DMS 273 treated with DMSO at 0.1 percent for 48 hours (cell line): ENCODE measurements at places on chromosomes 2 and 18.

GRCh38 chr2:182652326-182652725 lies 63.7 kb upstream of the DNAJC10 start:
- DNase-seq: no peak

DNA sequence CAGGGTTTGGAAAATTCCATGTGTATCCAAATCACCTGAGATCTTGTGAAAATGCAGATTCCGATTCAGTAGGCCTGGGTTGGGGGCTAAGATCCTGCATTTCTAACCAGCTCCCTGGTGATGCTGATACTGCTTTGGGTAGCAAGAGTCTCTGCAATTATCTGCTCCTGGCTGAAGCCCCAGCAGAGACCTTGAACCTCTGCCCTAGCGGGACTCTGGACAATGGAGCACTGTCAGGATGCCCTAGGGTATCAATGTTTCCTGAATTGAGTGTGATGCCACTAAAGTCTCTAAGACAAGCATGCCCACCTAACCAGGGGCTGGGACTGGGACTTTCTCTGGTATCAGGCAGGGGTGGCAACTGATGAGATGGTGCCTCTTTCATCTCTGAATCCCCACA lies 49.4 kb upstream of the KLHL29 start:
- DNase-seq: no peak

GRCh38 chr2:217650716-217651360 lies 352.0 kb downstream of the TNS1 start:
- no peak for DNase-seq

GRCh38 chr2:129400826-129401225 lies 578.6 kb upstream of the RAB6C start:
- no peak for DNase-seq

DNA sequence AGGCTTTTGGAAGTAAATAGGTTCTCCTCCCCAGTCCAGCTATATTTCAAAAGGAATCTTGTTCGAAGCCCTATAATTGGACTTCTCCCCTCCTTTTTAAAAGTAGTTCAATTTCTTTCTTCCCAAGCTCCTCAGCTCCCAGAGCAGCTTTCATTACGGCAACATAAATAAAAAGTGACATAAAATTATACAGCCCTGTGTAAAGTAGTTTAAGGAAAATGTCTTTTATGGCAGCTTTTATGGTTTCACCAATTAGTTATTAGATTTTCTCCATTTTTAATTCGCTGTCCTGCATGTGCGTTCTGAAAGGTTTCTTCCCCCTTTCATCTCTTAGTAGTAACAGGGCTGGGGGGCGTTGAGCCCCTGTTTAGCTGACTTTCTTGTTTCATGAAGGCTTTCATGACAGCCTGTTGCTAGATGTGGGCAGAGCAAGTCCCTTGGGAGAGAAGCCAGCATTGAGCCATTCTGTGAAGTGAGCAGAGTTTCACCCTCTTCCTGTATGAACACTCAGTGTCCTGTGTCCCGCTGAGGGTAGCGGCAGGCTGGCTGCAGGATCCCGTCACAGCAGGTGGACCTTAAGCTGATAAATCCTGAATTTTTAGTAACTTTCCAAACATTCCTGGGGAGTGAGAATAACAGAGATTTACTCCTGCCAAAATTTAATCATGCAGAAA lies 229.7 kb upstream of the SPRED2 start:
- DNase-seq: no peak

GRCh38 chr18:59002974-59003594 lies 136.6 kb upstream of the SEC11C start:
- no peak for DNase-seq

- DNase-seq: no peak
Observed at GRCh38 chr2:69171116-69171896, 158.3 kb downstream of the ANTXR1 start.

DNA sequence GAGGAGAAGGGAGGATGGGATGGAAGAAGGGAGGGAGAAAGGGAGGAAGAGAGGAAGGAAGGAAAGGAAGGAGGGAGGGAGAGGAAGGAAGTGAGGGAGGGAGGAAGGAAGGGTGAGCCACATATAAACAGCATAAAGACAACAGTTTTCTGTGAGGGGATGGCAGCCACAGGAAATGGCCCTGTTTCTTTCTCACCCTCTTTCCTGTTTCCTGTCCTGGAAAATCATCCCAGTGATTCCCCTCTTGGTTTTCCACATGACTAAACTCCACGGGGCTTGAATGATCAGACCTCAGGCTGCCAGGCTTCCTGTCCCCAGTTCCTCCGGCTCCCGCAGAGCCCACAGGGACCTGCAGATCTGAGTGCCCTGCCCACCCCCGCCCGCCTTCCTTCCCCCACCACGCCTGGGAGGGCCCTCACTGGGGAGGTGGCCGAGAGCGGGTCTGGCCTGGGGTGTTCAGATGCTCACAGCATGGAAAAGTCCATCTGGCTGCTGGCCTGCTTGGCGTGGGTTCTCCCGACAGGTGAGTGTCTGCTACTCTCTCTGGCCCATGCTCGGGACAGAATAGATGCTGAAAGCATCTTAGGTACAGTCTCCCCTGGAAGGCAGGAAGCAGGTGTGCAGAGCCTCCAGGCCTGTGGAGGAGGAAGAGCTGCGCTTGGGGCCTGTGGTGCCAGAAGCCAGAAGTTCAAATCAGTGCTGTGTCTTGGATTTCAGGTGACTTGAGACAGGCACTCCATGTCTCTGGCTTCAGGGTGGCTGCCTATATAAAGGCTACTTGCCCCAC lies at the start of gene SIGLEC15:
Gene SIGLEC15 (plus strand): TSS at position 418 of the 787 bp plus-strand sequence. CDS start 54 bp downstream, at position 472.
- no peak for DNase-seq

- peak; percentile 56 for DNase-seq
Observed at GRCh38 chr18:11149441-11150270, at the start of gene PIEZO2. TSS of gene PIEZO2 (minus strand) at chr18:11149569. CDS start at chr18:11148588, 981 bp downstream.

DNA sequence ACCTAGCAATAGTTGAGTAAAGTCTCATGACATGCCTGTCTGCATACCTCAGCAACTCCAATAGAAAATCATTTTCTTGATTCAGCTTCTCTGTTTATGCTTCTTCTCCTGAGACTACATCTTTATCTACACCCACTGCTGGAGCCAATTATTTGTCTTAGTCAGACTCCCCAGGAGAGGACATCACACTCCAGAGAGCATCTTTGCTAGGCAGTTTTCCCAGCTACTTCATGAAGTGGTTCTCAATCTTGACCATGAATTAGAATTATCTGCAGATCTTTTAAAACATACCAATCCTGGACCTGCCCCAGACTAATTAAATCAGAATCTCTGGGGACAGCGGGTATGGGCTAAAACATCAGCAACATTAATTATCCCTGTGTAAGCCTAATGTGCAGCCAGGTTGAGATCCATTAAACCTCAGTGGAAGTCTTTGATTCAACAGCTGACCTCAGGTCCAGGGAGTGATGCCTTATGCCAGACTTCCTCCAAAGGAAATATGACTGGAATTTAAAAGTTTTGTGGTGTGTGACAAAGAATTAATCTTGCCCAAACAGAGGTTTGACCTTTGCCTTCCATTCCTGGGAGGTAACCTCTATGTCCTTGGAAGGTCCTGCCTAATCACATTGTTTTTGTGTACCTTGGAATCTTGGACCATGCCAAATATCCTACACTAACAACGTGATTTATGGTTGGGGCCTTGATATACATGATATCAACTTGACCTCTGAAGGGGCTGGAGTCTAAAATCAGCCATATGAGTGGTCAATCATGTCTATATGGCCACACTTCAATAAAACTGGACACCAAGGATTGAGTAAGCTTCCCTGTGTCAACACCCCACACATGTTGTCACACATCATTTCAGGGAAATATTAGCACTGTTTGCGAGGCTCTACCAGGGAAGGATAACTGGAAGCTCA lies 99.3 kb upstream of the DNAJC10 start:
- no peak for DNase-seq

DNA sequence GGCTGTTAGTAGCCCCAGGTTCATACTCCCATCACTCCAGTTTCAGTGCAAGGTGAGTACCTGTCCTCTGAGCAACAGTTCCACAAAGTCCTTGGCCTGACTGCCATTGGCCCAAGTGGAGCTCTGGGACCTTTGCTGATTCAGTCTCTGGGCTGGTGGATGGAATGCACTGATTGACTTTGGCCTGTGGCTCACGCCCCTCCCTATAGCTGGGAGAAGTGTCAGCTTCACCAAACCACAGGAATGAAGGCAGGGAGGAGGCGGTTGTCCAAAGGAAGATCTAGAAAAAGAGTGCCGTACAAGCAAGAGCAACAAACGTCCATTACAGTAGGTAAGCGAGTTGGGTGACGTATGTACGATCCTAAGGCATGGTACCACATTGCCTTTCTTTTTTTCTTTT lies 34.0 kb downstream of the QPCT start:
- DNase-seq: no peak

GRCh38 chr2:9820020-9820973 lies 23.0 kb upstream of the TAF1B start:
- no peak for DNase-seq

DNA sequence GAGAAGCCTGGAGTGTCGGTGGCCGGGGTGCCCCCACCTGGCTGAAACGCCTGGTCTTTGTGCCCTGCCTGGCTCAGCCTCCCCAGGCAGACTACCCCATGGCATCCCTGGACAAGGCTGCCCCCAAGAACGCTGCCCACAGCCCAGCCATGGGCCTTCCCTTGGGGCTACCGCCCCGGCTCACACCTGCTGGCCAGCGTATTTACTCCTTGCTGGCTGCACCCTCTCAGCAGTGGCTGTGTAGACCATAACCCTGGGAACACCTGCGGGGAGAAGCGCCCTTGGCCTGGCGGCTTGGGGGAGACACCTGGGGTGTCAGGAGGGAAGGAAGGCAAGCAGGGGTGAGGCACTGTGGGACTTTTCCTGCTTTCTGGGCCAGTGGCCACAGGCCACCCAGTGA lies 17.3 kb downstream of the CAPN10 start:
- DNase-seq: no peak

DNA sequence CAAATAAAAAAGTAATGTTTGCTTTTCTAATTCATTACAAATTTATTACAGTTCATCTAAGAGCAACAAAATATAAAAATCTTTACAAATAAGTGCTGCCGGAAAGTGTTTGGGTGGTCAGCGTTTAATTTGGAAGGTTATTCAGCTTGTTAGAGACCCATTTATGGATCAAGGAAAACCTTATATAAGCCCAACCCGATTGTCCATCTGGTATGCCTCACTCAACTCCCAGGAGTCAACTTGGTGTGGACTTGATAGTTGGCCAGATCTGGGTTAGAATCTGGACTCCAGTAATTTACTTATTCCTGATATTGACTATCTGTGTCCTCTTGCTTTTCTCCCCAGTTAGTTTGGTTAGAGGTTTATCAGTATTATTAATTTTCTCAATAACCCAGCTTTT lies 106.2 kb downstream of the KCTD1 start:
- DNase-seq: no peak

GRCh38 chr2:236169151-236169721 lies 1.1 kb upstream of the GBX2 start:
- DNase-seq: no peak

- no peak for DNase-seq
Observed at GRCh38 chr2:42032224-42032620, 15.6 kb upstream of the PKDCC start.

- DNase-seq: no peak
Observed at GRCh38 chr18:7457262-7457661, 109.9 kb upstream of the PTPRM start.

- no peak for DNase-seq
Observed at GRCh38 chr2:219405451-219405850, 12.7 kb upstream of the DES start.

- no peak for DNase-seq
Observed at GRCh38 chr2:212423089-212423488, 115.5 kb downstream of the ERBB4 start.

GRCh38 chr2:237600205-237600846 lies 9.8 kb upstream of the RAB17 start:
- no peak for DNase-seq

- DNase-seq: peak; percentile 13
Observed at GRCh38 chr2:54106631-54107454, 8.6 kb upstream of the ACYP2 start.

- peak; percentile 57 for DNase-seq
Observed at GRCh38 chr2:120736624-120737339, 1.1 kb downstream of the GLI2 start.

GRCh38 chr2:177245010-177245422 lies 19.5 kb downstream of the NFE2L2 start:
- no peak for DNase-seq

GRCh38 chr2:177172034-177172880 lies 40.3 kb upstream of the HNRNPA3 start:
- DNase-seq: no peak

DNA sequence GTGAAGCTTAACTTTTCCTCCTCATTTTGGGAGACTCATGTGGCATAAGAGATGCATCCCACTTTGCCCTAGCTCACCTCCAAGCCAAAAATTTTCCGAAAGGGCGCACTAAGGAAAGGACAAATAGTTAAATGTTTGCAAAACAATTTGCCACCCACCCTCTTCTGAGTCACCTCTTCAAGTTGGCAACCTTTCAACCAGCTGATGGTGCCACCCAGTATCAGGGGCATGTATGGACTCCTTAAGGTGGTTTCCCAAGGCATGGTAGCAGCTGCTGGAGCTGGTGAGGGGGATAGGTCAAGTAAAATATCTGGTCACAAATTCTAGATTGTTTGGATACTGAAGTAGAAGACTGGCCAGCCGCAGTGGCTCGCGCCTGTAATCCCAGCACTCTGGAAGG lies 17.2 kb upstream of the ITGAV start:
- DNase-seq: no peak

- no peak for DNase-seq
Observed at GRCh38 chr2:205734436-205735037, 52.2 kb downstream of the NRP2 start.

DNA sequence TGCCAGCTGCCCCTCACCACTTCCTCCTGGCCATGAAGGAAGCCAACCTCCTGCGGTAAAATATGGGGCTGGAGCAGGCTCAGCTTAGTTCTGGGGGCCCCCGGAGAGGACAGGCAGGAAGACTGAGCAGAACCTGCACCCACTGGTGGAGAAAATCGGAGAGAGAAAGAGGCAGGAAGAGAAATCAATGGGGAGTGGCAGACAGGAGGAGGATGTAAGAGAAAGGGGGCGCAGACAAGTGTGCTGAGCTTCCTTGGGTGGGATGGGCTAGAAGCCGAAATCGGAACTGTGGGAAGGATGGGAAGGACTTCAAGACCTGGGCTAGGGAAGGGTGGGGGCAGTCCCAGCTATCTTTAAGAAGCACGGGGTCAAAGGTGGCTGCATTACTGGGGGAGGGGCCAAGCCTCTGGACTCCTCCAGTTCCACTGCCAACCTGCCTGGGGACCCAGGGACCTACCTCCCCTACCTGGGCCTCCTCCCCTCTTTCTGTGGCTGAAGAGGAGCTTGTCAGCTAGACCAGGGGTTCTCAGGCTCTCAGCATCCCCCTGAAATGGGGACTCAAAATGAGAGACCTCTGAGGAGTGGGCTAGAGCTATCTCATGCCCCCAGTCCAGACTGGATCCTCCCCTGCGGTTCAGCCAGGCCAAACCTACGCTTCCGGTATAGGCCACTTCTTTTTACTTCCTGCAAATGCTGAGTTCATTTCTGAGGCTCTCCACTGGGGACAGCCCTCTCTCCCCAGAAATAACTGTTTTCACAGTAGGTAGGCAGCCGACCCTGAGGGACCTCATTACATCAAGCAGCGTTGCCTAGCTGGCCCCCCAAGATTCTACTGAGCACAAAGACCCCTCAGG lies 33.6 kb upstream of the B3GNT7 start:
- no peak for DNase-seq

- DNase-seq: no peak
Observed at GRCh38 chr2:191650896-191651773, 26.8 kb upstream of the NABP1 start.
